ENCODE measurements at places on chromosomes 13 and 19. TPM values are rescaled to one million over a fixed set of nuclear protein-coding genes. Genes with fewer than 3 reads are reported as not detected.
A peak's percentile ranks its signal among the peaks of the same experiment; 100 is the strongest.

PRSS57 gene
- polyA plus RNA-seq = not detected

- H3K27me3 ChIP-seq = no peaks in the 10 kb centered on the region
- H3K27ac ChIP-seq = no peak overlapping the region
- no peak overlapping the region for H3K4me3 ChIP-seq
- H3K4me1 ChIP-seq = no peaks in the 10 kb centered on the region
- no peaks in the 10 kb centered on the region for H3K36me3 ChIP-seq
Observed at GRCh38 chr13:110301606-110302553, 5.1 kb downstream of the COL4A1 start.

GRCh38 chr19:34990578-34991192 lies 9.4 kb upstream of the GRAMD1A start:
- DNase-seq = no peak
- H3K27me3 ChIP-seq = no peaks in the 10 kb centered on the region
- H3K27ac ChIP-seq = no peak overlapping the region
- H3K36me3 ChIP-seq = no peaks in the 10 kb centered on the region
- H3K4me1 ChIP-seq = no peaks in the 10 kb centered on the region
- H3K4me3 ChIP-seq = no peak overlapping the region

ZNF763 gene
- polyA plus RNA-seq = 3.0 TPM

- peak overlapping the region; percentile 77 for H3K4me3 ChIP-seq
- peaks cover 16% of the 10 kb centered on the region for H3K4me1 ChIP-seq
- no peaks in the 10 kb centered on the region for H3K27me3 ChIP-seq
- no peak for DNase-seq
- H3K36me3 ChIP-seq = peaks cover 23% of the 10 kb centered on the region
Observed at GRCh38 chr19:49592486-49593232, 1.7 kb downstream of the PRR12 start.

GRCh38 chr19:17339088-17339741 lies 1.9 kb downstream of the GTPBP3 start:
- no peak overlapping the region for H3K27ac ChIP-seq
- no peaks in the 10 kb centered on the region for H3K36me3 ChIP-seq
- peaks cover 13% of the 10 kb centered on the region for H3K4me1 ChIP-seq
- DNase-seq = peak; percentile 37
- H3K4me3 ChIP-seq = no peak overlapping the region
- H3K27me3 ChIP-seq = no peaks in the 10 kb centered on the region

DNA sequence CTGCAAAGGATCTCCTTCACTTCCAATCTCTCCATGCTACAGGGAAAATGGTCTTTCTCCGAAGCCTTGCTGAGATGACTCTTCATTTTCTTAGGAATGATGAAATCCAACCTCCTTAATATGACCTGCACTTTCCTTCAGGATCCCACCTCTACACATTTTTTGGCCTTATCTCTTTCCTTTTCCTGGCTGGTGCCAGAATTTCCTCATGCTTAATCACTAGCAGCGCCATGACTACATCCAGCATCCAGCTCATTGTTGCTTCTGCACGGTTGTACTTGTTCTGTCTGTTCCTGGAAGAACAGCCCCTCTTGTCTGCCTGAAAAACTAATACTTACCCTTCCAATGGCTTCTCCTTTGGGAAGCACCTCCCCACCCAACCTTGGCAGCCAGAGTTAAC lies 68.4 kb downstream of the TEX26 start:
- H3K4me1 ChIP-seq = no peaks in the 10 kb centered on the region
- no peaks in the 10 kb centered on the region for H3K36me3 ChIP-seq
- peaks cover 3% of the 10 kb centered on the region for H3K27me3 ChIP-seq
- no peak overlapping the region for H3K4me3 ChIP-seq
- DNase-seq = no peak

DNA sequence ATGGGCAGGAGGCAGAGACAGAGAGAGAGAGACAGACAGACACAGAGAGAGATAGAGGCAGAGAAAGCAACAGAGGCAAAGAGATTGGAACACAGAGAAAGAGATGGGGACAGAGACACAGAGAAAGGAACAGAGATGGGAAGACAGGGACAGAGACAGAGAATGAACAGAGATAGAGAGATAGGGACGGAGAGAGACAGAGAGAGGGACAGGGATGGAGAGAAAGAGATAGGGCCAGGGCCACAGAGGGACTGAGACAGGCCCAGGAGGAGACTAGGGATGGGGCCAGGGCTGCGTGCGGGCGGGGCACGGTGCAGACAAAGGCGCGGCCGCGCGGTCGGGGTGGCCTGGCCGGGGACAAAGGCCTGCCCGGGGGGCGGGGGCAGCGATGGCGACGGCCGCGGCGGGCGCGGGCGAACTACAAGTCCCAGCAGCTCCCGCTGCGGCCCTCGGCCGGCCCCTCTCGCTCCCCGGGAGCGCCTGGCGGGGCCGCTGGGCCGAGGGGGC lies at the start of gene ZNF358:
ZNF358 (plus strand) TSS at position 459 of the 507 bp plus-strand sequence. CDS start 3,140 bp downstream, outside the sequence.
- peak within 1 kb of the TSS; percentile 57 for H3K4me3 ChIP-seq
- no peaks in the 10 kb centered on the region for H3K36me3 ChIP-seq
- no peak within 1 kb of the TSS for H3K27ac ChIP-seq
- DNase-seq = peak; percentile 63

- no peak for DNase-seq
- no peaks in the 10 kb centered on the region for H3K36me3 ChIP-seq
- H3K27ac ChIP-seq = no peak overlapping the region
- H3K4me3 ChIP-seq = no peak overlapping the region
Observed at GRCh38 chr13:101811284-101811839, 358.9 kb downstream of the ITGBL1 start.

DNA sequence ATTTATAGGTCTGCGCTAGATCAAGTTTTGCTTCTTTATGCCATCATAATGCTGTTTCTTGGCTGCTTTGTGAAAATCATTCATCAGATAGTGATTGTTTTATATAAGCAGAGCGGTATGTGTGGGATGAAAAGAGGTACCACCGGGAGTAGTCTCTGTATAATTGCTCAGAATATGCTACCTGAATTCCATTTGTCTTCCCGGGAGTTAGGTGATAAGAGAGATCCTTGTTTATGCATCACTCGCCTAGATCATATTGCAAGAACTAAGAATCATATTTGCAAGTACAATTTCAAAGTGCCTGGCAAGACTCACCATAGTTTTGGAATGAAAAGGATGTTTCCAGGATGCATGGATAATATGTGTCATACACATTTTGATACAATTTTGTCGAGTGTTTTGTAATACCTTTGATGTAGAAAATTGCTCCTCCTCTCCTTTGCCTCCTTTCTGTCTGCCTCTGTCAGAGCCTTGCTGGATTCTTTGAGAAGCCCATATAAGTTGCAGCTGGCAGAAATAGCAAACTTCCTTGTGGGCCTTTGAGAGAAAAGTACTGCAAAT lies 1306.0 kb upstream of the SLC10A2 start:
- H3K4me1 ChIP-seq = no peaks in the 10 kb centered on the region
- no peak overlapping the region for H3K4me3 ChIP-seq
- no peak overlapping the region for H3K27ac ChIP-seq

GRCh38 chr13:86572115-86572514 lies 772.9 kb upstream of the SLITRK6 start:
- no peak for DNase-seq
- H3K4me3 ChIP-seq = no peak overlapping the region
- no peaks in the 10 kb centered on the region for H3K36me3 ChIP-seq
- no peak overlapping the region for H3K27ac ChIP-seq
- no peaks in the 10 kb centered on the region for H3K27me3 ChIP-seq

DNA sequence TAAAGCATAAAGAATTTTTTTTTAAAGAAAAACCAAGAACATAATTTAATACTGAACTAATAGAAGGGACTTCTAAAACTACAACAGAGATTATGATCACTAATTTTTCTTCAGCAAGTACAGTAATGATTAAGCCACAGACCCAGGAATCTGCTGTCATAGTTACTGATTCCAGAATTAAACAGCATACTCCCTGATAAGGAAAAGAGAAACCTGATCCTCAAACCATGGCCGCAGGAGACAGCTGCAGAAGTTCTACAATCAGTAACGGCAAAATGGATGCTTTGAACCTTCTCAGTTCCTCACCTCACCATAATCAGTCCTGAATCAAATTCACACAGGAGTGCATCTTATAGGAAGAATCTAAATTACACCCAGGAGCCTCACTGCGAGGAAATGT lies 939.0 kb upstream of the SLITRK1 start:
- no peak for DNase-seq
- no peak overlapping the region for H3K27ac ChIP-seq
- no peaks in the 10 kb centered on the region for H3K4me1 ChIP-seq
- no peaks in the 10 kb centered on the region for H3K36me3 ChIP-seq
- H3K4me3 ChIP-seq = no peak overlapping the region

DNA sequence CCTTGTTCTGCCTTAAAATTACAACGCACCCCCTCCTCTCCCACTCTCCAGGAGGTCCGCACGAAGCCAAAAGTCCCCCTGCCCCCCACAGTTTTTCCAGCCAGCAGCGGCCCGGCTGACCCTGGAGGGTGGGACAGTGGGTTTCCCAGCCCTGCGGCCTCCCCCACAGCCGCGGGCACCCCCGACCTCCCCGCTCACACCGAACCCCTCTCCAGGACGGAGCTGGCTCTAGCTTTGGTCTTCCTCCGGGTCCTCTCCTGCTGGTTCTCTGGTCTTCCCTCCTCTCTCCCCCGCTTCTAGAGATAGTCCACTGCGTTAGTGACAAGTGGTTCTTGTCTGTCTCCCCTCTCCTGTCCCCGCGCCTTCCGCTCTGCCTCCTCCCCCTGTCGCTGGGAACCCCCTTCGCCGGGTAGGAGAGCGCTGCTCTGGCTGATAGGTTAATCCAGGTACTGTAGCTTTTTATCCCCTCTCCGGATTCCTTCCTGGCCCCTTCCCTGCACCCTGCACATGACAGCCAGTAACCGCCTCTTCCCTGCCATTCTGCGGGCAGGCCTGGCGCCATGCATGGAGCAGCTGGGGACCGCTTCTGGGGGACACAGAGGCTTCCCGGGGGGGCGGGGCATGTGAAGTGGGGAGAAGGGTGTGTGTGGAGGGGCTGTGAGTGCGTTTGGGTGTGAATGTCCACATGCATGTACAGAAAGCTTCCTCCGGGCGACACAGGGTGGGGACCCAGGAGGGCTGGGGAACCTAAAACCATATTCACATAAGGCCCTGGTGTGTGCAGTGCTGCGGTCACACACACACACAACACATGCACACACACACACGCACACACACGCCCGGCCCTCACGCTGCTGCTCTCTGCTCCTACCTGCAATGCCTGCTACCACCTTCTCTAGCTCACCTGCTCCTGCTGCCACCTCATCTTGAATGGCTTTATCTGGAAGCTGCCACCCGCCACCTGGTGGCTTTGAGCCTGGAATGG lies 17.2 kb downstream of the PRR36 start:
- DNase-seq = no peak
- H3K4me3 ChIP-seq = no peak overlapping the region
- H3K27ac ChIP-seq = no peak overlapping the region
- peaks cover 18% of the 10 kb centered on the region for H3K4me1 ChIP-seq
- peaks cover 10% of the 10 kb centered on the region for H3K27me3 ChIP-seq

DNA sequence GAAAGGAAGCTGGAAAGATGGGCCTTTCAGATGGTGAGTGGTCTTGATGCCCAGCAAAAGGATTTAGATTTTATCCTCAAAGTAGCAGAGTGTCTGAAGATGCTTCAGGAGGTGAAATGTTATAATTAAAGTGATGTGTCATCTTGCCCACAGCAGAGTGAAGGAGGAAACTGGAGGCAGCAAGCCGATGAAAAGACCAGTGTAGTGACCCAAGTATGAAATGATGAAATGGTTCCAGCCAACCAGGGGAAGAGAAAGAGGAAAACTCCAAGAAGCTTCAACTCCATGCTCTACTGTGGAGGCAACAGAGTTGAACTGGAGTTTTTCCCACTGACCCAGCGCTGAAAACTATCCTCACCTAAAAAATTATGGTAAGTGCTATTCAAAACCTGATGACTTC lies 66.7 kb downstream of the FOXO1 start:
- no peaks in the 10 kb centered on the region for H3K27me3 ChIP-seq
- DNase-seq = no peak
- H3K36me3 ChIP-seq = no peaks in the 10 kb centered on the region
- peaks cover 86% of the 10 kb centered on the region for H3K4me1 ChIP-seq
- no peak overlapping the region for H3K4me3 ChIP-seq
- peak overlapping the region; percentile 85 for H3K27ac ChIP-seq

SPACA6 gene
- polyA plus RNA-seq = 4.9 TPM

SYNGR4 gene
- polyA plus RNA-seq = not detected

ZNF726 gene
- polyA plus RNA-seq = 3.9 TPM

DNA sequence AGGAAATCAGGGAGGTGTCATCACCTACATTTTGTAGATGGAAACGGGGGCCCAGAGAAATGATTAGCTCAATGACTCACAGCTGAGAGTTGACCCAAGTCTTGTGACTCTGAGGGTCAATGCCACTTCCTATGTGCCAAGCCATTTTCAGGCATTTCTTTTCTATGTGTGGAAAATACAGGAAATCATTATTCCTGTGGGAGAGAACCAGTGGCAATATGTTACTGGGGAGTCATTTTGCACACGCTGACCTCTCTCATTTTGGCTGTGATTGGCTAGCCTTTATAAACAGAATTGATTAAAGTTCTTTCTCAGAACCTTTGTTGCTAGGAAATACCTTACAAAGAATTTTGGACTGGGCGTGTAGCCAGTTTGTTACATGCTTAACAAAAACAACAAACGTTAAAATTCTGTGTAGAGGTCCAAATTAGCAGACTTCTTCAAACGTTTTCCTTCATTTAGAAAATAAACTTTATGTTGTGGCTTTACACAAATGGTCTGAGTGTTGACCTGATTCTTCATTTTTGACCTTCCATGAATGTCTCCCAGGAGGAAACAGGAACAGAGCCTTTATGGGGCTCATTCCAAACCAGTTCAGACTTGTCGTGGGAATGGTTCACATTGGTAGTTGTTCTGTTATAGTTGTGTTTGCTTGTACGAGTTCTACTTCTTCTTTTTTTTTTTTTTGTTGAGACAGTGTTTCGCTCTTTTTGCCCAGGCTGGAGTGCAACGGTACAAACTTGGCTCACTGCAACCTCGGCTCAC lies 11.4 kb downstream of the PCCA start:
- H3K4me3 ChIP-seq = no peak overlapping the region
- peaks cover 3% of the 10 kb centered on the region for H3K4me1 ChIP-seq
- H3K36me3 ChIP-seq = no peaks in the 10 kb centered on the region

PSG3 gene
- not detected for polyA plus RNA-seq

DNA sequence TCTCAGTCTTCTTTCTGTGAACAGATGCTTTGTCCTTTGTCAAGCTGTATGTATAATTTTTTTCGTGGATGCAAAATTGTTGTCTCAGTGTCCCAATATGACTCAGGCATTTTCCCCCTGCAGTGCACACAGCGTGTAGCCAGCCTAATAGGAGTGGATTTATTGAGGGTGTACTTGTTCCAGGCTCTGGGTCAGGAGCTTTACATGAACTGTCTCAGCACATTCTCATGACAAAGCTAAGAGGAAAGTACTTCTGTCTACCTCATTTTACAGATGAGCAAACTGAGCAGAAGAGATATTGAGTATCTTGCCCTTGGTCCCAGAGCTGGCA lies 50.8 kb downstream of the STK24 start:
- H3K36me3 ChIP-seq = peaks cover 1% of the 10 kb centered on the region
- H3K4me3 ChIP-seq = no peak overlapping the region
- peaks cover 62% of the 10 kb centered on the region for H3K4me1 ChIP-seq
- H3K27me3 ChIP-seq = no peaks in the 10 kb centered on the region

- H3K4me3 ChIP-seq = no peak overlapping the region
- H3K36me3 ChIP-seq = no peaks in the 10 kb centered on the region
- no peaks in the 10 kb centered on the region for H3K27me3 ChIP-seq
- no peak overlapping the region for H3K27ac ChIP-seq
- DNase-seq = peak; percentile 70
- no peaks in the 10 kb centered on the region for H3K4me1 ChIP-seq
Observed at GRCh38 chr19:4267101-4267900, 11.8 kb upstream of the SHD start.

PROZ gene
- polyA plus RNA-seq = not detected

- no peak overlapping the region for H3K27ac ChIP-seq
- no peak overlapping the region for H3K4me3 ChIP-seq
- H3K4me1 ChIP-seq = peaks cover 7% of the 10 kb centered on the region
- DNase-seq = no peak
- H3K36me3 ChIP-seq = no peaks in the 10 kb centered on the region
Observed at GRCh38 chr19:13887018-13887436, 10.1 kb downstream of the NANOS3 start.

FXYD3 gene
- polyA plus RNA-seq = not detected
